ENCODE measurements at places on chromosomes 3 and 15.

DNA sequence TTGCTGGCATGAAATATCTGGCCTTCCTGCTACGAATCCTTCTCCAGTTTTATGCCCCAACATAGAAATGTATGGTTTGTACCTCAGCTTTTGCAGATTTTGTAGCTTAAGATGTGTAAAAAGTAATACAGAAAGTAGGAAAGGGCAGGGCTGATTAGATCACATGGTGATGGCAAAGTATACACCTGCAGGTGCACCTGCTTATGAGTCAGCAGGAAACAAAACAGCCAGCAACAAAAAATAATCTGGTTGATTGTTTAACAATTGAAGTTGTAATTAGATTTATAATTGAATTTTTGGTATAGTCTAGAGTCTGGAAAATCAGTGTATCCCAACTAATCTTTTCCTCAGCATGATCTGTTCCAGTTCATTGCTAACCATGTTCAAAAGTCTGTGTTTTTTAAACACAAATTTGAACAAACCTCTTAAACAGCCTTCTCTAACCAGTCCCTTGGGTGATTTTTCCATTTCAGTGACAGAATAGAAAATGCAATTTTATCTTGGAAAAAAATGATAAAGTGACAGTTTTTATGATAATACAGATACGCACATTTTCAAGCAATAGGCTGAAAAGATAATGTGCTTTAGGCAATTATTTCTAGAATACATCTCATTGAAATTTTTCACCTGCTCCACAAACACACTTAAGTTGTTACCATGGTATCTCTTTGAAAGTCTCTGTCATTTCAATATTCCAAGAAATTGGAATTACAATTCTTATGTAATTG lies 477.4 kb downstream of the NAALADL2 start:
- DNase-seq: no peak

DNA sequence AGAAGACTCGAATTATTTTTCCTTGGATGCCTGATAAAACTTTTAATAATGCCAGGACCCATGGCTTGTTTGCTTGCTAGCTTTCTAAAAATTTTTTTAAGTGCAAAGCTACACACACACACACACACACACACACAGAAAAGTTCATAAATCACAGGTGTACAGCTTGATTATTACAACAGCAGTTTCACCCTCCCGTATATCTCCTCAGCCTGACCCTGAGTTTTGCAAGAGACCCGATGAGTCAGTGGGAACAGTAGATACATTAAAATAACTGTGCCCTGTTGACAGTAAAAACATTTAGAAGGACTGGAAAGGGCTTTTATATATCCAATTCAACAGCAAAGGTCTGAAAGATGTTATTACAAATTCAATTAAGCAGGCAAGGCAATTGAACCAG lies 46.7 kb downstream of the EMC4 start:
- no peak for DNase-seq

GRCh38 chr3:50486219-50486888 lies 17.1 kb downstream of the CACNA2D2 start:
- DNase-seq: no peak

DNA sequence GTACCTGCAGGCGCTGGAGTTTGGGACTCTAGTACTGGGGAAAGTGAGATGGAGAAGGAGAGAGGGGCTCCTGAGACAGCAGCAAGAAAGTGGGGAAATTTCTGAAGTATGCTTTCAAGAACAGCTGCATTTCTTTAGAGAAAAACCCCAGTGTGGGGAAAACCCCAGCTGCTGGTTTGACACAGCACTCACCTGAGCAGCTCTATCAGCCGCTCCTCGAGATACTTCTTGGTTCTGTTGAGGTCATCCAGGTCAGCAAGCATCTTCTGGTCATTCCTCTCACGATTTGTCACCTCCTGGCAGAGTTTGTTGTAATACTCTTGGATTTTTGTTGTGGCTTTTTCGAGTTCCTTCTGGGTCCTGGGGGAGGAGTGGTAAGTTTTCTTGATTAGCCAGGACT lies 18.8 kb downstream of the CXCR6 start:
- DNase-seq: no peak

DNA sequence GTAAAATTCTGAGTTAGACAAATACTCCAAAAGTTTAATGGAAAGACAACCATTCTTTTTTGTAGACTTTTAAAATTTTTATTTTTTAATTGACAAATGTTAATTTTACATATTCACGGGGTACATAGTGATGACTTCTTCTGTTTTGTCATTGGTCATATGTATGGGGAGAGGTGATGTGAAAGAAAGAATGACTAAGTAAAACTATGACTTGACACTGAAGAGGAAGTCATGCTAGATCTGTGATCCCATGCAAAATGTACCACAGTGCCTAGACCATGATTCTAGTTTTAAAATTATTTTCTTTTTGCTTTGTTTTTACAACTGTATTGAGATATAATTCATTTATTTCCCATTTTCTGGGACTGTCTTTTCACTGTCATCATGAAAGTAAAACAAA lies 281.6 kb downstream of the MBNL1 start:
- DNase-seq: no peak

GRCh38 chr3:9808345-9809037 lies 1.6 kb upstream of the TTLL3 start:
- DNase-seq: no peak

GRCh38 chr3:138389841-138390581 lies 41.6 kb downstream of the MRAS start:
- no peak for DNase-seq

- DNase-seq: no peak
Measured at GRCh38 chr3:193711523-193711963, 118.5 kb downstream of the OPA1 start.

DNA sequence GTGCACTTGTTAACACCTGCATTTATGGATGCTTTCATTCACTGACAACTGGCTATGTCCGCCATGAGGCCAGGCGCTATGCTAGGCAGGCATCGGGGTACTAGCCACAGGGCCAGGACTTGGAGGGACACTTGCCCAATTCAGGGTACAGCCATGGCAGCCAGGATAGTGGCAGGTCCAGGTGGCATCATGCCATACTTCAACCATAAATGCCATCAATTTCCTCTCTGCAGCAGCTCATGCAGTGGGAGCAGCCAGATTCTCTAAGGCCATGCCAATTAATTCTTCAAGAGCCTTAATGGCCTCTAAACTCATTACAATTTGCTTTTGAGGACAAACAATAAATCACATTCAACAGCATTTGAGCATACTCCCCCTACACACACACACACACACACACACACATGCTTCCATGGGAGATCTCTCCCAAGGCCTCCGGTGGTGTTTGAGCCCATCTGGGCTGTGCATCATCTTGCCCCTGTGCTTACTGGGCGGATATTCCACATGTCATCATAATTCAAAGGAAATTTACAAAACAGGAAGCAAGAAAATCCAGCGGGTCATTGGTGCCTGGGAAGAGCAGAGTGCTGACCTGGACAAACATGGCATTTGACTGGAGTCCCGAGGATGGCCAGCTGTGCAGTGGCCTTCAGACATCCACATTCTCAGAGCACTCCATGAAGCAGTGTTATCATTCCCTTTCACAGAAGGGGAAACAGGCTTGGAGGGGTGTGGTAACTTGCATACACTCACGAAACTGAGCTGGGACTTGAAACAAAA lies 109.1 kb downstream of the IQSEC1 start:
- DNase-seq: peak; percentile 65

- no peak for DNase-seq
Measured at GRCh38 chr15:73161546-73161945, 109.3 kb downstream of the NEO1 start.

DNA sequence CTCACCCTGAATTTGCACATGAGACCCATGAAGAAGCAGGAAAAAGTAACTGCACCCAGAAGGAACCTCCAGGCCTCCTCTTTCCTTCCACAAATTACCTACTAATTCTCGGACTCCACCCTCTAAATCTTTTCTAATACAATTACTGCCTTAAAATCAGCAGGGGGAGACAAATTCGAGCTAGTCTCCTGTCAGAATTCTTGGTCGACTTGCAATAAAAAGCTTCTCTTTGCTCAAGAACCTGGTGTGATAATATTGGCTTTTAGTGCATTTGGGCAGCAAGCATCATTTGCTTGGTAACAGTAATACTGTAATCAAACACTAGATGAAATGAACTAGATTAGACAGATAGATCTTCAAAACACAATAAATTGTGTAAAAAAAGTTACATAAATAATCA lies 281.9 kb downstream of the RAP2B start:
- DNase-seq: no peak

DNA sequence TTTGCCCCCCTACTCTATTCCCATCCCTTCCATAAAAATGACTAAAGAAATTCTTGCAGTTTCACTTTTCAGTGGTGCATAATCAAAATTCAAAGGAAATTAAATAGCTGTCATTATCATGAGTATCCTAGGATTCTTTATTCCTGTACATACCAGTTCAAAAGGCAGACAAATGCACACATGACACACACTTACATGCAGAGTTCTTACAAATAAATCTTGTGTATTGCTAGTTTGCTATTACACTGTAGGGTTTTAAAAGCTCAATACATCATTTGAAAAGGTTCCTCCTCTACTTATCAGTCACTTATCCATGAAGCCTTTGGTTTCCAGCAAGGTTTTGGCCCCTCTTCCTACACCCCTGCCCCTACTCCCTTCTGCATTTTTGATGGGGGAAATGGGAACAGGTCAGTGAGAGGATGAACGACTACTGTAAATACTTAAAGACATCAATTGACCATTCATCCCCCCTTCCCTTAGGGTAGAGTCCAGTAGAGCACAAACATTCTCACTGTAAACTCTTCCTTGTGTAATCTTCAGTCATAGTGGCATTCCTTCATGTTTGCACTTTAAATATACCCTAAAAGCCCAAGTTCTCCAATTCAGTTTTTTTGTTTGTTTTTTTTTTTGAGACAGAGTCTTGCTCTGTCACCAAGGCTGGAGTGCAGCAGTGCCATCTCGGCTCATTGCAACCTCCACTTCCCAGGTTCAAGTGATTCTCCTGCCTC lies 92.6 kb downstream of the SUCLG2 start:
- DNase-seq: no peak

- no peak for DNase-seq
Measured at GRCh38 chr3:120402257-120402656, 48.5 kb downstream of the FSTL1 start.

DNA sequence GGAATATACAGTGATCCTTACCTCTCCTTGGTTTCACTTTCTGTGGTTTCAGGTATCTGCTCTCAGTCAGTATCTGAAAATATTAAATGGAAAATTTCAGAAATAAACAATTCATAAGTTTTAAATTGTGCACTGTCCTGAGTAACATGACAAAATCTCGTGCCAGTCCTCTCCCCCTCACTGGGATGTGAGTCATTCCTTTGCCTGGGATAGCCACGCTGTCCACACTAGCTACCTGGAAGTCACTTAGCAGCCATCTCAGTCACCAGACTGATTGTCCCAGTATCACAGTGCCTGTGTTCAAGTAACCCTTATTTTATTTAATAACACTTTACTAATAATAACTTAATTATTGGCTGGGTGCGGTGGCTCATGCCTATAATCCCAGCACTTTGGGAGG lies 15.3 kb upstream of the KLHL25 start:
- DNase-seq: no peak

GRCh38 chr15:39265261-39265660 lies 315.6 kb upstream of the THBS1 start:
- DNase-seq: no peak

DNA sequence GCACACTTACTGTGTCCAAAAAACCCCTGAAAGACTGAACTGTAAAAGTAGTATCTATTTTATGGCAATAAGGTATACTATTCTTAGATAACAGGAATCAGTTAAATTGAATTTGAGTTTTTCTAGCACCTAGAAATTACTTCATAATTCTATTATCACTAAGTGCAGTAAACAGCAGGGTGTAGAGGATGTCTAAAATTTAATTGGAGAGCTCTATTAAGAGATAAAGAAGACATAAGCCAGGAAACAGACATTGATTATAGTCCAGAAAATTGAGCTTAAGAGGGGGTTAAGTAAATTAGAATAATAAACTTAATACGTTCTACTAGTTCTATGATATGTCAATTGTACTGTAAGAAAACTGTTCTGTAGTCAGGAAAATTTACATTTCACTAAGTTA lies 403.5 kb upstream of the CBLB start:
- DNase-seq: no peak

- no peak for DNase-seq
Measured at GRCh38 chr15:55327387-55327786, 8.4 kb downstream of the PIGB start.

DNA sequence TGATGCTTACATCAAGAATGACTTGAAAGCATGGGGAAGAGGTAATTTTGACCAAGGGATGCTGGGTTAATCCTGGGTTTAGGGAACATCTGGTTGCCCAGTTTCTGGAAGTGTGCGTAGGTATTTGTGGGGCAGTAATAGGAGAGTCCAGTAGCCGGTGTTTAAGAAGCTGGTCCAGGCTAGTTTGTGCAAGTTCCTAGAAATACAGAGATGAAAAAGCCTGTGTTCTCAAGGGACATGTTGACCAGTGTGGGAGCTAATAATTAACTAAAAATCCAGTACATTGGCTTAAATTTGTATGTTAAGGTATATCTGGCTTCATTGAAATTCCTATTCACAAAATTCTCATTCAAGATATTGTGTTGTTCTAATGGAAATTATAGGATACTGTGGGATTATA lies 51.2 kb downstream of the UBE2E2 start:
- DNase-seq: no peak

GRCh38 chr3:93904568-93904967 lies 69.1 kb downstream of the PROS1 start:
- DNase-seq: no peak

DNA sequence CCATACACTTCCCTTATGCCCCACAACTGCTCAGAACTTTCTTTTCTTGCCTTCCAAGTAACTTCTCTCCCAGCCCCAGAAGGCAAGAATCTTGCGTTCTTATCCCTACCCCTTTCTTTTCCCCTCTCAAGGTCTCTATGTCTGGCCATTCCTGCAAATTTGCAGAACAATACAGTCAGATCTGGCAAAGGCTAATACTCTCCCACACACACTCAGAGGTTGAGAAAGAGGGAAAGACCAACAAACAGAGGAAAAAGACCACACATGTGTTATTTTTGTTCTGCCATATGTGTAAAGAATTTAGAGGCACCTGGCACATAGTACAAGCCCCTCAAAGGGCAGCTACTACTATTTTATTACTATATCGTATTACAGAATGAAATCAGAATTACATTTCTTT lies 25.7 kb downstream of the GJD2 start:
- no peak for DNase-seq

- peak; percentile 69 for DNase-seq
Measured at GRCh38 chr3:122977746-122978466, 49.7 kb downstream of the SEMA5B start.

DNA sequence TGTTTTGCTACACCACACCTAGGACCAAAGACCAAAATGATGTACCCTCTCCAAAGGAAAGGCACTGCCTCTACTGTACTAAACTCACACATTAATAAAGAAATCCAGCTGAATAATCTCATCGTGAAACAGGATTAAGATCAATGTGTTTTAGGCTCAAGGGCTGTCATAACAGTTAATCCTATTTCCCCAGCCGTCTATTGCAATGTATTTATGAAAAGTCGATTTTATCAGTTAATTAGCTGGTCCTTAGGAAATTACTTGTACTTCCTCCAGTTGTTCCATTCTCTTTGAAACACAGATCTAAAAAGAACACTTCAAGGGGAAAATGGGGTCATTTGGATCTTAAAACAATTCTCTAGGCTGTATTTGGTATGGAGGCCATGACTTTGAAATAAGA lies 8.5 kb downstream of the ETV5 start:
- DNase-seq: no peak

Data from NCI-H446 treated with DMSO at 0.1 percent for 48 hours (cell line).